ENCODE measurements at places on chromosomes 6 and 20.

GRCh38 chr20:38985603-38986170, 23.5 kb downstream of the DHX35 start:
- no peak for DNase-seq

DNA sequence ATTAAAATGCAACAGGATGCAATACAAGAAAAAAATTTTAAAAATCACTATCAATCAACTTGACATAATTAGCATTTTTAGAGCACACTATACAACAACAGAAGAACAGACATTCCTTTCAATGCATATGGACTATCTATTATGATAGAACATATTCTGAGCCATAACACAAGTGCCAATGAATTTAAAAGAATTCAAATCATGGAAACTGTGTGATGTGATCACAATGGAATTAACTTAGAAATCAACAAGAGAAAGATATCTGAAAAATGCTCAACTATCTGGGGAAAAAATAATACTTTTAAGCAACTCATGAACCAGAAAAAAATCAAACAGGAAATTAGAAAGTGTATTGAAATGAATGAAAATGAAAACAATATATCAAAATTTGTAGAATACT, 106.3 kb downstream of the ADTRP start:
- no peak for DNase-seq

DNA sequence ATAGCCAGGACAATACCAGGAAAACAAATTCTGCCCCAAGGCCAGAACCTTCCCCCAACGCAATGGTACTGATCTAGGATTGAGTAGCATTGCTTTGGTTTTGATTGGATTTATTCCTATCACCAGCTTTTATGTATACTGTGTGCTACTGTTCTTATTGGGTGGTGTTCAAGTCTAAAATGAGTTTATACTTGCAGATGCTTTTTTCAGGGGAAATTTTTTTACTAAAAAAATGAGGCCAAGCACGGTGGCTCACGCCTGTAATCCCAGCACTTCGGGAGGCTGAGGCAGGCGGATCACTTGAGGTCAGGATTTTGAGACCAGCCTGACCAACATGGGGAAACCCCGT, 116.8 kb downstream of the ZMYND8 start:
- DNase-seq, result no peak

DNA sequence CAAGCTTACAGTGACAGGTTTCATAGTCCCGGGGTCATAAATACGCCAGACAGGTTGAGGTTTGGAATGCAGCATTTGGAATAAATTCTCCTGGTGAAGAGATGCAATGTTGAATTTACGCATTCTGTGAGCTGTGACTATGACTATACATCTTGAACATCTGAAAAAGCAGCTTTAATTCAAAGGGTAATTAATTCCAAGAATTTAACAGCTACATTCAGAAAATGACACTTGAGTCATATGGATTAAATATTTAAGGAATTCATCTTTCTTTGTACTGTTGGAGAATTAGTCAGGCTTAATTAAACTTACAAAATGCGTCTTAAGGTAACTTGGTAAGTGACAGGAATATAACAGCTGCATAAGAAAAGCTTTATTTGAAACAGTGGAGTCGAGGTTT, 74.7 kb downstream of the ESR1 start:
- DNase-seq, result no peak

- no peak for DNase-seq
Measured at GRCh38 chr6:56482525-56482924, 160.2 kb downstream of the DST start.

DNA sequence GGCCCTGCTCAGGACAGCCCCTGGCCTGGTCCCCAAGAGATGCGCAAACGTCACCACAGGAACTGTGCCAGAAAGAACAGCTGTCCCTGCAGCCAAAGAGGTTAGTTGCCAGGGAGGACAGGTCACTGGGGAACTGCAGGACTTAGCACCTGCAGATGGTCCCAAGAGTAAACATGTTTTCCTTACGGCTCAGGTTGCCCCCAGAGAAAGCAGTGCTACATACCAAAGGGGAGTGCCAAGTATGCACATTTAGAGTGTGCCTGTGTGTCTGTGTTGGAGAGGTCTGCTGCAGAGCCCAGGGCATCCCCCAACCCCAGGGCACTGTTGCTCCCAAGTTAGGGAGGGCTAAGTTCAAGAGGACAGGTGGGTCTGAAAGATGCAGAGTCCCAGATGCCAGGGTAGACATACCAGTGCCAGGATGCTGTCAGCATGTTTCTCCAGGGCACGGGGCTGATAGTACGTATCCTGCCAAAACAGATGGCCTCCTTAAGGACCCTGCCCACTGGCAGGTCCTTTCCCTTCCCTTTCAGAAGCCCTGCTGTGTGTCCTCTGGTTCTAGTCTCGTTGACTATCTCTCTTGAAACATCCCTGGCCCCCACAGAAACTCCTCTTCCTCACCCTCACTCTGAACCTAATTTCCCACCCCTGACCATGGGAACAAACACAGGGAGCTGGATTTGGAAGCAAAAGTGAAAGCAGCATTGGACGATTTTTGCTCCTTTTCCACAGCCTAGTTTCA, 1.3 kb downstream of the ABHD16A start:
- DNase-seq, result no peak

DNA sequence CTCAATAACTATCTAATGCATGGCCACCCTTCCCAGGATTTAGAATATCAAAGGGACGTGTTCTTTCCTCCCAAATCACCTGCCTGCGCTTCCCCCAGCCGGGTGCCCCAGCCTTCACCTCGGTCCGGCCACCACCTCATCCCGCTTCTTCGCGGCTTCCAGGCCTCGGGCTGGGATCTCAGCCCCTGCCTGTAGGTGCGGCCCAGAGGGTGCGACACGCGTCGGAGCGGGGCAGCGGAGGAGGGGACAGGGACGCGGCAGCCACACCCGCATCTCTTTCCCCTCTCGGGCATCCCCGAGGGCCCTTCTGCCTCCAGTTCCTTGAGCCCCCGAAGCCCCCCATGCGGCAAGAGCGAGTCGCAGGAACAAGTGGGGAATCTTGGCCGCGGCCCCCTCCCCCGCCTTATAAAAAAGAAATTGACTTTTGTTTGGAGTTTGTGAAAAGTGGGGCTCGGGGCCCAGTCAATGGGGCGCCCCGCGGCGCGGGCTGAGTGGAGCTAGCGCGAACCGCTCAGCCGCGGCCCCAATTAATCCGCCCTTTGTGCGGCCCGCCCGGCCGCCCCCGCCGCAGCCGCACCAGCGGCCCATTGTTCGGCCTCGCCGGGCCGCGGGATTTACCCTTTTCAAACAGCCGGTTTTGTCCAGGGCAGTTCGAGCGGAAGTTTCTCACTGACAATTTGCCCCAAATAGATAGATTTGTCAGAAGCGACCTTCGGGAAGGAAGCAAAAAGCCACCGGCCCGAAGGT, 8.4 kb upstream of the NR2E1 start:
- DNase-seq, result peak; percentile 62

GRCh38 chr6:22570185-22570551, 802 bp downstream of the HDGFL1 start:
- no peak for DNase-seq

DNA sequence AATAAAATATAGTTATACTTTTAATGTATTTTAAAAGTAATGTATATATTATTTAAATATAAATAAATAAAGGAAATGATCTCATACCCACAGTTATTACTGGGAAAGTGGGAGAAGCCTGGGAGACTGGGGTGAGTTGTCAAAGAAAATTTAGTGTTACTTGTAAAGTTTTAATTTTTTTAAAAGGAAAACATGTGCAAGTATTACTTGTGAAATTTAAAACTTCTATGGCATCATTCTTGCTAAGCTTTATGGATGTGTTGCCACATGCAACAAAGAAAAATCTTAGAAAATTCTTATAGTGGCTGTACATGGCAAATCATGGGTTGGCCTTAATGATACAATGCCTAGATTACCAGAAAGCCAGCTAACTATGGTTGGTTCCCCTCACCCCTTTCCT, 194.0 kb upstream of the KCNK16 start:
- no peak for DNase-seq

- no peak for DNase-seq
Measured at GRCh38 chr20:1500496-1500895, 9.3 kb upstream of the SIRPB2 start.

- DNase-seq, result peak; percentile 74
Measured at GRCh38 chr6:75368864-75369402, 84.3 kb upstream of the TMEM30A start.

- DNase-seq, result no peak
Measured at GRCh38 chr6:116102873-116103272, 2.2 kb downstream of the NT5DC1 start.

DNA sequence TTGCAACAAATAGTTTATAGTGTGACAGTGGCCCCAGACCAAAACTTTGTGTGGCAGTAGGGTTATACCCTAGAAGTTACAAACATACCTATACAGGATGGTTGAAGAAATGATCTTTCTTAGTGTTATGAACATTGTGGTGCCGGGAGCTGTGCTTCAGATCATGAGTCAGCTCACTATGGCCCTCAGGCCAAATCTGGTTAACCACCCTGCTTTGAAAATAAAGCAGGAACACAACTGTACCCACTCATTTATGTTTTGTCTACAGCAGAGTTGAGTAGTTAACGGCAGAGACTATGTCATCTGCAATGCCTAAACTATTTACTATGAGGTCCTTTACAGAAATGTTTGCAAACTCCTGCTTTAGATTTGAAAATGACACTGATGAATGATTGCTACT, 24.3 kb downstream of the AKAP7 start:
- DNase-seq, result no peak

DNA sequence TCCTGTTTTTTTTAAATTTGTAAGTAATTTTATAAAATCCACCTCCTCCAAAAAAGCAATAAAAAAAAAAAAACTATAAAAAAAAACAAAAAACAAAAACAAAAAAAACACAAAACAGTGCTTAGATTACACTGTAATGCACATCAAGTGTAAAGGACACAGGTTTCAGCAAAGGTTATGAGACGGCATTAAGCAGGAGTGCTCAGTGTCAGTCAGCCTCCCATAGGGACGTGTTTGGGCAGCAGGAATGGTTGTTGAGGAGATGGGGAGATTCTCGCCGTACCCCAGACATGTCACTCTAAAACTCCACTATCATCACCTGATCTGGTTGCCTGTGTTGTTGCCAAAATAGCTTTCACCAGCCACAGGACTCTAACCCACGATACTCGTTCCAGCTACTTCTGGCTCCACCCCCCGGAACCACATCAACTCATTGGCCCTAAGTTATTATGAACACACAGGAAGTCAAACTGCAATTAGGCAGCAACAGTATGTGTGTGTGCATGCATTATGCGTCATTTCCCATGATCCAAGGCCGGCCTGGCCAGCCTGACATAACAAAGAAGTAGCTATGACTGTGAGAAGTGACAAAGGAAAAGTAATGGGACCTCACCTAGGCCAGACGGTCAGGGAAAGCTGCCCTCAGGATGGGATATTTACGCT, 28.7 kb downstream of the ECT2L start:
- DNase-seq, result no peak

GRCh38 chr20:2122936-2123335, 21.3 kb downstream of the STK35 start:
- no peak for DNase-seq

DNA sequence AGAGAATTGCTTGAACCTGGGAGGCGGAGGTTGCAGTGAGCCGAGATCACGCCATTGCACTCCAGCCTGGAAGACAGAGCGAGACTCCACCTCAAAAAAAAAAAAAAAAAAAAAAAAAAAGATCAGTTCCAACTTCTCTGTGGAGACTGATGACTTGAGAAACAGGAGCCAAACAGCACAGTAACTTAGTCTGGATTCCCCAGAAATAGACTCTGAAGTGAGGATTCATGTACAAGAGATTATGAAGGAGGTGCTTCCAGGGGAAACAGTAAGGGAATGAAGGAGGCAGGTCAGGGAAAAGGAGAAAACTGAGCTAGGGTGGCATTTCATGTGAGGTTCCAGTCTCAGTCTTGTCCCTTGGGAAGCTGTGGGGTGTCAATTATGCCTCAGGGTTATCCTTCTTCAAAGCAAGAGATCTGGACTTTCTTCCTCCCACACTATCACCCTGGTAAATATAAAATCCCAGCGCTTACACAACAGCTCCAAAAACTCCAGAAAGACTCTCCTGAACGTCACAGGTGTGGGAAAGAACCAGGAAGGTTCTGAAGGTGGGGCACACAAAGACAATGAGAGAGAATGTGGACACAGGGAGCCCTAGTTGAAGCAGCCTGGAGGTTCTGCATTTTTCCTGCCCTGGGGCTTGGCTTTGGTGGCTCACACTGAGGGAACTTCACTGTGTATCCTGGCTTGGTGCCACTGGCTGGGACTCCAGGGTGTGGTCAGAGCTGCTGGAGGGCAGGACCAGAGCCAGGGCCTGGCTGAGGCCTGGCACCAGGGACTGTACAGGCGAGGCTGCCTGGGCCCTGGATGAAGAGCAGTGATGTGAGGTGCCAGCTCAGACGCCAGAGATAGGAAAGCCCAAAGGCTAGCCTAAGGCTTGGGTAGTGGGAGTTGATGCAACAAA, 46.8 kb downstream of the PCNA start:
- DNase-seq, result peak; percentile 85

DNA sequence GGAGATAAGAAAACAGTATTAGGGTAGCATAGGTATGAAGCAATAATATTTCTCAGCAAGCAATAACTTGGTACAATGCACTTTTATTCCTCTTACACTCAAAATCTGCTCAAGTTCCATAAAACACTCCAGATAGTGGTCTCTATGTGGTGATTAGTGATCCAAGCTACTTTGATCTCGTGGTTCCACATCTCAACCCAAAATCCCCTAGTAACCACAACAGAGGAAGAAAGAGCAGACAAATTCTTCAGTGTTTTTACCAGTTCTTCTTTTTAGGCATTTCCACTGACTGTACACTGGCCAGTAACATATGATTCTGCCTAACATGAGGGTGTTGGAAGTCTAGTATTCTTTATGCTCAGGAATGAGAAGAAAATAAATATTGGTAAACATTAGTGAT, 309.0 kb upstream of the PTCHD4 start:
- DNase-seq, result no peak

DNA sequence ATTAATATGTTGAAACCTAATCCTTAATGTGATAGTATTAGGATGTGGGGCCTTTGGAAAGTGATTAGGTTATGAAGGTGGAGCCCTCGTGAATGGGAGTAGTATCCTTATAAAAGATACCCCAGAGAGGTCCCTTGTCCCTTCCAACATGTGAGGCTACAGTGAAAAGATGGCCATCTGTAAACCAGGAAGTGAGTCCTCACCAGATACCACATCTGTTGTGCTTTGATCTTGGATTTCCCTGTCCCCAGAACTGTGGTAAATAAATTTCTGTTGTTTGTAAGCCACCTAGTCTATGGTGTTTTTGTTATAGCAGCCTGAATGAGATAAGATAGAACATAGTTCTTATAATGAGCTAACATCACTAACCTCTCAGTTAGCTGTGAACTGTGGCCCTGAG, 16.6 kb upstream of the CALHM6 start:
- DNase-seq, result no peak

GRCh38 chr6:121847806-121848522, 412.5 kb downstream of the GJA1 start:
- DNase-seq, result no peak

GRCh38 chr6:150008588-150008987, 16.7 kb downstream of the RAET1L start:
- DNase-seq, result no peak

Data from ascending aorta (tissue), 2 donors.